Activated T-cell treated with anti-CD3 and anti-CD28 coated beads, Interleukin-2, amount 50 U/mL, for 72 hours (primary cell): ENCODE measurements at places on chromosomes 12 and 14.
A peak's percentile ranks its signal among the peaks of the same experiment; 100 is the strongest.

DNA sequence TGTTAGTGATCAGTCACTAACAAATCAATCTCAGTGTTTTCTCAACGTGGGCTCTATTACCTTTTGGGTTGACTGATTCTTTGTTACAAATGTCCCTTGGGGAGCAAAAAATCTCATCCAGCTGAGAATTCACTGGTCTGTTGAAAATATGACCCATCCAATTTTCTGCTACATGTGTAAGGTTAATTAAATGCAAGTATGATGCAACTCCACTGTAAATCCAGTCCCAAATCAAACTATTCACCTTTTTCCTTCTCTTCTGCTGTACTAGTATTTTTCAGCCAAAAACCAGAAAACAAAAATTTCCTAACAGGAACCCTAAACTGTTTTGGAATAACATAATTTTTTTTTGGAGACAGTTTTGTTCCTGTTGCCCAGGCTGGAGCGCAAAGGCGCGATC is 2.2 kb downstream of the ERH start:
- no peak for DNase-seq

- no peak for DNase-seq
Observed at GRCh38 chr12:34363050-34363673, 340.9 kb downstream of the ALG10 start.

- DNase-seq, result no peak
Observed at GRCh38 chr14:65833267-65833880, 420.8 kb downstream of the FUT8 start.

GRCh38 chr12:93550748-93551611 is 21.5 kb upstream of the SOCS2 start:
- no peak for DNase-seq

- DNase-seq, result no peak
Observed at GRCh38 chr14:96783915-96784224, 13.3 kb upstream of the VRK1 start.

DNA sequence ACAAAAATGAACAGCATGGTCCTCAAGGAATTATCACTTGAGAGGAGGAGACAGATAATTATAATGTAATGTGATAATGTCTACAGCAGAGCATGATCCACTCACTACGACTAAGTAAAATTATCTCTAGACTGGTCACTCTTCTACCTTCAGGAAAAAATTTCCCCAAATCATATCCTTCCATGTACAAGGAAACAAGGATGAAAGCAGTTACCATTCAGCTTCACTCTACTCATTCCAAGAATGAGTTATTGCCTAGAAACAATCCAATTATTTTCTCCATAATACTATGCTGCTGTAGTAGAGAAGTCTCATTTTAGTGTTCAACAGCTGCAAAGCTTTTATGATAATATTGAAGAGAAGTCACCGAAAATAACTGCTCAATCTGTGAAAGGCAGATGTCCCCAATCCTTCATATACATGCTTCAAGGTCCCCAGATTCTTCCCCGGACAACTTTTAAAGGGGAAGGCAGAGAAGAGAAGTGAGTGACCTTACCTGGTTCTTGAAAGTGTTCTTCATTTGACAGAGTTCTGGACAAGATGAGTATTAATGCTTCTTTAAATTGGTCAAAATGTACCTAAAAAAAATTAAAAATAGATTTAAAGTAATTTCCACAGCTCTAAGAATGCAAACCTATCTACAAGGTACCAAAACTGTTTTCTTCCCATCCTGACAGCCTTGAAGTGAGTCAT is 24.6 kb downstream of the NIN start:
- no peak for DNase-seq

GRCh38 chr14:70527501-70528105 is 7.2 kb downstream of the ADAM20 start:
- DNase-seq, result no peak

DNA sequence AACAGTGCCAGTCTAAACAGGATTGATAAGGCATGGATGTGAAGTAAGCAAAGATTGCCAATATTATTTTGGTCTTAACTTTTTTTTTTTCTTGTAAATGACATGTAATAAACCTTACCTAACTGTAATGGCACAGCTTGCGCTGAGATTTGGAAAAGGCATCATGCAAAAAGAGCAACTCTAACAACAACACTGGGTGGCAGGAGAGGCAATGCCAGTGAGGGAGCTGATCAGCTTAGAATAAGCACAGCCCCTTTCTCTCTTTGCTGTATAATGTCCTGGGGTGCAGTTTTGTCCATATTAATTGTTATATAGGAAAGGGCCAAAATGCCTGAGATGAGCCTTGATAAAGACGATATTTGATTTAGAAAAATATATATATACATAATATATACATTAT is 1589.7 kb upstream of the FLRT2 start:
- DNase-seq, result no peak

DNA sequence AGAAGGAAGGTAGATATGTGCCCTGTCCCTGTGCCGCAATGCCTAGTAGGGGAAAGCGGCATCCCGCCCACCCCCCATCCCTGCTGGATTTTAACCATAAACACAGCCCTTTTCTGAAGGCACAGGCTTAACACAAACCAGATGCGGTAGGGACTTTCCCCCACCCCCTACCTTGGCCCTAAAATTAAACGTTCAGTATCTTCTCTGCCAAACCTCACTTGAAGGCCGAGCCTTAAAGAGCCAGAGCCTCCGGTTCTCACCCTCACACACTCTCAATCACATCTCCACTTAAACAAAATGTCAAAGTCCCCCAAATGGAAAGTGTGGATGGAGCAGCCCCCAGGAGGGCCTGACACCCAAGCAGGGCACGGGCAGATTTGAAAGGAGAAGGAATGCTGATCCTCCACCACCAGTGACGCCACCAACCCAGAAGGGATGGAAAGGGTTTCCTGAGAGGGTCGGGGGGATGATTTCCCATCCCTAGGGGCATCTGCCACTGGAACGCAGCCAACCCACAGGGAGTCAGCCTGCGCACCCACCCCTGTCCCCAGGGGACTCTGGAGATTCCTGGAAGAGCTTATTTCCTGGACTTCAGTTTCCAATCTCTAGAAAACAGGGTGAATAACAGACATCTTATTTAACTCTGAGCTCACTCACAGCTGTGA is 26.4 kb downstream of the ACTN1 start:
- peak; percentile 22 for DNase-seq

DNA sequence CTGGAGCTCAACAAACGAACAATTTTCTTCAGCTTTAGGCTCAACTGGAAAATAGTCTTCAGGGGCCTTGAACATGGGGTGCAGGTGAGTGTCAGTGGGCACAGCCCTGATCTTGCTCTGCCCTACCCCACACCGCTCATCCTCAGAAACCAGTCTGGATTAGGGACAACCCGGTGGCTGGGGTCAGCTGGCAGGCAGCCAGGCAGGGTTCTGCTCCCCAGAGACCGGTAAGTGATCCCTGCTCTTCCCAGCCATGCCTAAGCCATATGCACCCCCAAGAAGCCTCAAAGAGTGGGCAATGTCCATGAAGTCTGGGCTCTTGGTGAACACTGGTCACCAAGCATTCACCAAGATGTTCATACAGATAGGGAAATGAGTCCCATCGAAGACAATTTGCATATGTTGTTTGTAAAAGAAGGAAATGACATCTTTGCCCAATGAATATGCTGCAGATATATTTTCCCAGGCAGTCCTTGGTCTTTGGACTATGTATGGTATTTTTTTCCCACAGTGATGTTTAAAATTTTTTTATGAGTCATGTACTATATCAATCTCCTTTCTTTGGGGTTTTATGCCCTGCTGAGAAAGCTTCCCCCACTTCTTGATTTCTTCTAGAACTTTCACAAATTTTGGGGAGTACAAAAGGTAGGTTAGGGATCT is 63.9 kb upstream of the VASH1 start:
- DNase-seq, result no peak

- no peak for DNase-seq
Observed at GRCh38 chr14:95664546-95664945, 21.7 kb upstream of the TCL1B start.

GRCh38 chr14:100078216-100078803 is 13.1 kb downstream of the EVL start:
- DNase-seq, result no peak

DNA sequence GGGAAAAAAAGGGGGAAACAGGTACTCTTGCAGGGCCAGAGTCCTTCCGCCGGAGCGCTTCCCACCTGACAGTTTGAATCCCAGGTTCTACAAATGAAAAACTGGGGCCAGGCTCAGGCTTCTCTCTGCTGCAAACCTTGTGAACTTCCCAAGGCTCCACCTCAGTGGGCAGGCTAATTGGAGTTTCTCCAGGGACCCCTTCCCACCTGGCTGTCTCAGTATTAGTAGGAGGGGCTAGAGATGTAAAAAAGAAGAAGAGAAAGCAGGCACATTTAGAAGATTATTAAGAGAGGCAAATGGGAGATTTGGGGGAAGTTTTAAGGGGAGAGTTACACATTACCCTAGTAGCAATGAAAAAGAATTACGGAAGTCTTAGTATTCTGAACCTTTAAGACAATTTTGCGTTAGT is 20.0 kb upstream of the CLEC2D start:
- DNase-seq, result no peak

GRCh38 chr12:121538699-121539061 is 42.1 kb downstream of the KDM2B start:
- no peak for DNase-seq

DNA sequence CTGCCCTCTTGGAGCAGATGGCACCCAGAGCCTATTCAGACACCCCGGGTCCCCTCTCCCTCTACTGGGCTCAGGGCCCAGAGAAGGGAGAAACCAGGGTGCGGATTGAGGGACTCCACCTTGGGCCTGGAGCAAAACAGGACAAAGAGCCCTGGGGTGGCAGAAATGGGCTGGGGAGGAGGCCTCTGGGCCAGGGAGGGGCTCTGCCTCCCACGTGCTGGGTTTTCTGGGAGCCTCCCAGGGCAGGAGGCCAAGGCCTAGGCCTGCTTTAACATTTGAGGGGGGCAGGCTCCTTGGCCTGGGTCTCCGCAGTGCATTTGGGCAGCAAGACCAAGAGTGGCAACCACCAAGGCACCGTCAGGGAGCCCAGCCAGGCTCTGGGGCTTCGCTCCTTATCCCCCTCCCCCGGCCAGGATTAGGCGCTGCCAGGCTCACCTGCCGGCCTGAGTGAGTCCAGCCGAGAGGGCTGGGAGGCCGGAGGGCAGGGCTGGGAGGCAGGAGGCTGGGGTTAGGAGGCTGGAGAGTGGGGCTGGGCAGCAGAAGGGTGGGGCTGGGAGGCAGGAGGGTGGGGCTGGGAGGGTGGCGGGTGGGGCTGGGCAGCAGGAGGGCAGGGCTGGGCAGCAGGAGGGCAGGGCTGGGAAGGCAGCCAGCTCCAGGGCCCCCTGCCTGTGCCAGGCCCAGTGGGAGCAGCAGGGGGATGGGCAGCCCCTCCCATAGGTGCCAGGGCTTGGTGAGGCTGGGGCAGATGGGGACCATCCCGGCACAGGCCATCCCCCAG is 101.8 kb upstream of the EIF5 start:
- no peak for DNase-seq

DNA sequence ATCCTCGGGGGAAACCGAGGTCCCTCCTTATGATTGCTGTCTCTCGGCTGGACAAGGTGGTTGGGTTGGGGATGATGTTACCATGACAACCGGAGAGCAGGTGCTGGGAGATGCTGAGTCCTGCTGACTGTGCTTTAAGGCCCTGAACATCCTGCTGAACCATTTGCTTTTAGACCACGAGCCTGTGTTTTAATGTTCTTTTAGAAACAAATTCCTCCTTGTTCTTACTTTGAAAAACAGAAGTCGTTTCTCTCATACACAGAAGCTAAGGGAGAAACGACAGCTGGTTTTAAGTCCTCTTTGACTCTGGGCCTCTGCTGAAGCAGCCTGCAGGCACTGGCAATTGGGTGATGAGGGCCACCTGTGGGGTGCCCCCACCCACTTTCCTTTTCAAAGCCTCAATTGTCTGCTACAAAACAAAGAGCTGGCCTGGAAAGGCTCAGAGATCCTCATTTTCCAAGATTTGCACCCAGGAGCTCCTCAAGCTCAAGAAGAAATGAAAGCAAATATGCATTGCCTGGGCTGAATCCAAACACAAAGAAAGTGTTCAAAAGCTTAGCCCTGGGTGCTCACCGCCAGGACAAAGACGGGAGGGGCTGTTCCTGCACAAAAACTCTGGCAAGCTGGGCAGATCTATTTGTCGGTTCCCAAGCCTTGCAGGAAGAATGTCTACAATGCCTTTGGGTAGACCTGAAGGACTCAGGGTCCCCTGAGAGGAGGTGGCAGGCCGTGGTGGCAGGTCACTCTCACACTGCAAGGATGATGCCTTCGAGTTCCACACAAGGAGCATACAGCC is 90.0 kb upstream of the CLMN start:
- DNase-seq, result no peak

DNA sequence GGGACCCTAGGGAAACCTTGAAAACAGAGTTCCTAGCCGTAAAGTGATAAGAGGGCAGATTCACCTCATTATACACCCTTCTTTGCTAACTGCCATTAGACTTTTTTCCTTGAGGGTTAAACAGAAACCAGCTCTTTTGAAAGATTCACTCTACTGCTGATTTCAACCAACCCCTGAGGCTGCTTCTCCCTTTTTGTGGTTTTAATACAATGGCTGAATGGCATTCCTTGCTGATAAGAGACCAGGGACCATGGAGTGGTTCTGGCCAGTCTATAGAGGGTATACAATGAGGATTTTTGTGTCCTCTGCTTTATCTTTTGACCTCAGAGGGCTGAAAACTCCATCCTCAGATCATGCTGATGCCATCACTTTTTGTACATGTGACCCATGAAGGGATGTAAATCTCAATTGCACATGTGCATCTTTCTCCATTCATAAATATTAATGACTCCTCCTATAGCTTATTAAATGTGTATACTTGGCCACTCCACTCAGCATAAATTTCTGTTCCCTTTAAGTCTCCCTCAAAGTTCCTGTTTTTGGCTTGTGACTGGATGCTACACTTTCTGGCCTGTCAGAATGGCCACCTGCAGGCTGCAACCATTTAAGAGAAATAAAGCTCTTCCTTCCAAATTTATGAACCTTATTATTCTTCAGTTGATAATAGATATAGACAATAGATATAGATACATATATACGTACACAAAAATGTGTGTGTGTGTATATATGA is 233.8 kb upstream of the SEL1L start:
- no peak for DNase-seq

DNA sequence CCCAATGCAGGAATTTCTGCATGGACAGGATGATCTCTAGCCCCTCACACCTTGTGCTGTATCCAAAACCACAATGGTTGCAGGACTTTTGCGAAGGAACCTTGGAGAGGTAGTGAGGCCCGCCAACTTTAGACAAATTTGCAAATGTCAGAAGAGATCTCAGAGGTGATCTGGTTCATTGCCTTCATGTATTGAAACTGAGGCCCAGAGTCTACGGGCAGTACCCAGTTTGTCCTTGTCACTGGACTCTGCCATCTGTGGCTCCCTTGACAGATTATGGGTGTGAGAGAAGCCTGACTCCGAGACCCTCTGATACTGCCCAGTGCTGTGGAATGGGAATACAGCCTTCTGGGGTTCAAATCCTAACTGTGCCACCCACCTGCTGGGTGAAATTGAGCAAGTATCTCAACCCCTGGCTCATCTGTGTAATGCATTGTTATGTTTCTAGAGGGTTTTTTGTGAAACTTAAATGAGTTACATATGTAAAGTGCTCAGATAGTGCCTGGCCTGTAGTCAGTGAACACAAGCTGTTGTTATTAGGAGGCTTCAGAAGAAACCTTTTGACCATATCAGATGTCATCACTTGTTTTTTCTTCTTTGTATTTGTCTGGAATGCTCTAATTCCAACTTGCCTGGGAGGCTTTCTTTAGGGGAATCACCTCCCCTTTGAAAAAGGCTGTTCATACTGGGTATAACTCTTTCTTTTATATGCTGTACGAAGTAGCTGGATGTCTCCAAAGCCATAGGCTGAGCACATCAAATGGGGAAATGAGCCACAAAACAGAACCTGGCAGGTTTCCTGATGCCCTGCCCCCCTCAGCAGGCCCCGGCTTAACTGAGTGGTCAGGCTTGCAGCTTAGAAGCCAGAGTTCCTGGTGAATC is 71.4 kb upstream of the SRSF5 start:
- DNase-seq, result no peak

GRCh38 chr14:103875010-103875409 is 27.6 kb upstream of the PPP1R13B start:
- no peak for DNase-seq
